Activated CD4-positive, alpha-beta T cell treated with anti-CD3 and anti-CD28 coated beads for 1 hour (primary cell): ENCODE measurements at places on chromosomes 16 and 17.
A peak's percentile ranks its signal among the peaks of the same experiment; 100 is the strongest.

GRCh38 chr17:47996201-47996600, 25.3 kb downstream of the CDK5RAP3 start:
- no peak for DNase-seq

- DNase-seq = no peak
These were observed 3.6 kb downstream of the ZNF48 start for GRCh38 chr16:30398661-30399434.

- DNase-seq = no peak
These were observed 98.1 kb downstream of the SDK2 start for GRCh38 chr17:73546114-73546513.

- no peak for DNase-seq
These were observed 92.7 kb upstream of the FA2H start for GRCh38 chr16:74867281-74867849.

DNA sequence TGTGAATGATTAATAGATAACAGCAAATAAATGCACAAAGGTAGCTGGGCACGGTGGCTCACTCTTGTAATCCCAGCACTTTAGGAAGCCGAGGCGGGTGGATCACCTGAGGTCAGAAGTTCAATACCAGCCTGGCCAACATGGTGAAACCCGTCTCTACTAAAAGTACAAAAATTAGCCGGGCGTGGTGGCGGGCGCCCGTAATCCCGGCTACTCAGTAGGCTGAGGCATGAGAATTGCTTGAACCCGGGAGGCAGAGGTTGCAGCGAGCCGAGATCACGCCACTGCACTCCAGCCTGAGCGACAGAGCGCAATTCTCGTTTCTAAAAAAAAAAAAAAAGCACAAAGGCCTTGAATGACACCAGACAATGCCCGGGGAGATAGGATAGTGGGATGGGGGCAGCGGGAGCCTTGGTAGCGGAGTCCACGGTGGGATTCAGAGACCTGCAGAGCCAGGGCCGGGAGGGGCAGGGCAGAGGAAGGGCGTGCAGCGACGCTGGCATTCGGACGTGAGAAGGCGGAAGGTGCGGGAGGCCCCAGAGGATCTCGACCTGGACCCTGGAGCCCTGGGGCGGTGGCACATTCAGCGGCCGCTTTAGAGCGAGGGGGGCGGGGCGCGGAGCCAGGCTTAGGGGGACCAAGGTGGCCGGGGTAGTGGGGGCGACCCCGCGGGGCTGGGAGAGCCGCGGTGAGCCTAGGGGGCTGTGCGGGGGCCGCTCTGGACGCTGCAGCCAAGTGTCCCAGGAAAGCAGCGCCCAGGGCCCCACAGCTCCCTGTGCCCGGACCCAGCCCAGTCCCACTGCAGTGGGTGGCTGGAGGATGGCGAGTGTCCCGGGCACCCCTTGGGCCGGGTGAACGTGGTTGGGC, 999 bp upstream of the FLYWCH2 start:
- DNase-seq = no peak

GRCh38 chr16:64751906-64752305, 370.0 kb downstream of the CDH11 start:
- no peak for DNase-seq

GRCh38 chr16:84825896-84826557, 6.2 kb downstream of the CRISPLD2 start:
- no peak for DNase-seq

DNA sequence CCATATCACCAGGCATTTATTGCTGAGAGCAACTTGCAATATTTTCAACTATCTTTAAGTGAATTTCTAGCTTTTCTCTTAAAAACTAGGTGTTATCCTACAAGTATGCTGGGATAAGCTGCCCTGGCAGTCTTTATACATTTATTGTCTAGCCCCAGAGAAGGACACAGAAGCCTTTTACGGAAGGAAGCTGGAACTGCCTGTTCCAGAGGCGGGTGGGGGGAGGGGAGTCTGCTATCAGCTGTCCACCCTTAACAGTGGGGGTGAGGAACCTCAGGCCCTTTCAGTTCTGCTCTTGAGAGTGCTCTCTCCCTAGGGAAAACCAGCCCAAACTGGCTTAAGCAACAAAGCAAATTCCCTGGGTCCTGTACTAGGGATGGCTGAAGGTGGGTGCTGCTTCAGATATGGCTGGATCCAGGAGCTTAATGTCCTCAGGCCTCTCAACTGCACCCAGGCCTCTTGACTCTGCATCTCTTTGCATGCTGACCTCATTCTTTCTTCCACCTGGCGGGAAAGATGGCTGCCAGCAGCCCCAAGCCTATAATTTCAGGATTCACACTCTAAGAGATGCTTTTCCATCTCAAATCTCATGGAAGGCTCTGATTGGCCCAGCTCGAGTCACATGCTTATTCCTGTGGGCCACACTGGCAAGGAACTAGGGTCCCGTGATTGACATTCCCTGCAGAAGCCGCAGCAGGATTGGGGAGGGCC, 16.6 kb downstream of the NAGPA start:
- no peak for DNase-seq

GRCh38 chr16:58025351-58026138, at the start of gene MMP15:
TSS of gene MMP15 (plus strand) at chr16:58025754. CDS start at chr16:58026351, 597 bp downstream.
- peak; percentile 38 for DNase-seq

GRCh38 chr17:82366749-82367148, 4.8 kb upstream of the UTS2R start:
- no peak for DNase-seq

GRCh38 chr16:63457869-63458268, 1421.6 kb upstream of the CDH8 start:
- no peak for DNase-seq
